Natural killer cell (primary cell): ENCODE measurements at places on chromosomes 6 and 20.

DNA sequence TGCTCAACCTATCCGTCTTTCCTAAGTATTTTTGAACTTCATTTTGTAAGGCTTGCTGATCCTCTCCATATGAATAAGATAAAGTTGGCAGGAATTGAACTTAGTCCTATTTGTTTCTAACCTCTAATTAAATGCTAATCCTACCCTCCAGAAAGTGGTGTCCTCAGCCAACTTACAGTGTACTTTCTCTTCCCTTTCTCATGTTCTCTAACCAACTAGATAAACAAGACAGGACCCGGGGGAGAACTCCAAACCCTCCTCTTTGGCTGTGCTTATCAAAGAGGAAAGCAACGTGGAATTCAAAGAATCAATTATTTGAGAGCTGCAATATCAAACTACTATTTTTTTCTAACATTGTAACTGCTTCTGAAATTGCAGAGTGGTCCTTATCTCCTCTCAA is 56.5 kb upstream of the NRSN1 start:
- no peak overlapping the region for H3K27ac ChIP-seq
- DNase-seq = no peak
- H3K4me3 ChIP-seq = no peak overlapping the region
- no peaks in the 10 kb centered on the region for H3K4me1 ChIP-seq
- H3K36me3 ChIP-seq = no peaks in the 10 kb centered on the region

- H3K36me3 ChIP-seq = no peaks in the 10 kb centered on the region
- no peak for DNase-seq
- peaks cover 14% of the 10 kb centered on the region for H3K4me1 ChIP-seq
- no peaks in the 10 kb centered on the region for H3K27me3 ChIP-seq
- H3K4me3 ChIP-seq = no peak overlapping the region
These were observed 12.6 kb downstream of the GLP1R start for GRCh38 chr6:39061182-39061581.

GRCh38 chr20:51284176-51284575 is 258.3 kb downstream of the NFATC2 start:
- no peak for DNase-seq
- no peak overlapping the region for H3K4me3 ChIP-seq
- H3K4me1 ChIP-seq = no peaks in the 10 kb centered on the region
- H3K27me3 ChIP-seq = no peaks in the 10 kb centered on the region
- no peaks in the 10 kb centered on the region for H3K36me3 ChIP-seq

- peaks cover 4% of the 10 kb centered on the region for H3K27me3 ChIP-seq
- H3K4me3 ChIP-seq = no peak overlapping the region
- H3K4me1 ChIP-seq = peaks cover 18% of the 10 kb centered on the region
- peak; percentile 64 for DNase-seq
- H3K27ac ChIP-seq = peak overlapping the region; percentile 78
- no peaks in the 10 kb centered on the region for H3K36me3 ChIP-seq
These were observed 8.8 kb upstream of the CD83 start for GRCh38 chr6:14108571-14109410.

DNA sequence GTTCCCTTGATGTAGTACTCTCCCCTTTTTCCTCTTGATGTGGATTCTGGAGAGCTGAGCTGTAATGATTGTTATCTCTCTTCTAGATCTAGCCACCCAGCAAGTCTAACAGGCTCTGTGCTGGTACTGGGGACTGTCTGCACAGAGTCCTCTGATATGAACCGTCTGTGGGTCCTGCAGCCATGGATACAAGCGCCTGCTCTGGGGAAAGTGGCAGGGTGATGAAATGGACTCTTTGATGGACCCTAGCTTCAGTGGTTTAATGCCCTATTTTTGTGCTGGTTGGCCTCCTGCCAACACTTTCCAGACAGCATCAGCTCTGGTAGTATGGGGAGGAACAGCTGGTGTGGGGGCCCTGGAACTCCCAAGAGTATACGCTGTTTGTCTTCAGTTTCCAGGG is 216.3 kb downstream of the ADGRG6 start:
- no peak overlapping the region for H3K4me3 ChIP-seq
- no peaks in the 10 kb centered on the region for H3K36me3 ChIP-seq
- H3K27ac ChIP-seq = no peak overlapping the region

DNA sequence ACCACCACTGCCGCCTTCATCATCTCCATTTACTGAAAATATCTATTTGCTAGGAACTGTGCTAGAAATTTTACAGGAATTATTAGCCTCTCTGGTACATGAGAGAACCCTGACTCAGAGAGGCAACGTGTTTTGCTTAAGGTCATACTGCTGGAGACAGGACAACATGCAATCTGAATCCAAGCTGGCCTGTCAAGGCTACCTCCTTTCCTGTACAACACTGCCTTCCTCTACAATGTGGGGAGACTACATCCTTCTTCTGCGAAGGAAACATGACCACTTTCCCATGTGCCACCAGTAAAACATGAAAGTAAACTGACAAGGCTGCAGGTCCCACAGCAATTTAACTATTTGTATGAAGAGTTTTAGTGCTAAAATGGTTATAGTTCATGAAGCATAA is 200.9 kb downstream of the BACH2 start:
- no peaks in the 10 kb centered on the region for H3K36me3 ChIP-seq
- no peak overlapping the region for H3K4me3 ChIP-seq
- H3K27ac ChIP-seq = no peak overlapping the region
- peaks cover 10% of the 10 kb centered on the region for H3K4me1 ChIP-seq
- no peak for DNase-seq

DNA sequence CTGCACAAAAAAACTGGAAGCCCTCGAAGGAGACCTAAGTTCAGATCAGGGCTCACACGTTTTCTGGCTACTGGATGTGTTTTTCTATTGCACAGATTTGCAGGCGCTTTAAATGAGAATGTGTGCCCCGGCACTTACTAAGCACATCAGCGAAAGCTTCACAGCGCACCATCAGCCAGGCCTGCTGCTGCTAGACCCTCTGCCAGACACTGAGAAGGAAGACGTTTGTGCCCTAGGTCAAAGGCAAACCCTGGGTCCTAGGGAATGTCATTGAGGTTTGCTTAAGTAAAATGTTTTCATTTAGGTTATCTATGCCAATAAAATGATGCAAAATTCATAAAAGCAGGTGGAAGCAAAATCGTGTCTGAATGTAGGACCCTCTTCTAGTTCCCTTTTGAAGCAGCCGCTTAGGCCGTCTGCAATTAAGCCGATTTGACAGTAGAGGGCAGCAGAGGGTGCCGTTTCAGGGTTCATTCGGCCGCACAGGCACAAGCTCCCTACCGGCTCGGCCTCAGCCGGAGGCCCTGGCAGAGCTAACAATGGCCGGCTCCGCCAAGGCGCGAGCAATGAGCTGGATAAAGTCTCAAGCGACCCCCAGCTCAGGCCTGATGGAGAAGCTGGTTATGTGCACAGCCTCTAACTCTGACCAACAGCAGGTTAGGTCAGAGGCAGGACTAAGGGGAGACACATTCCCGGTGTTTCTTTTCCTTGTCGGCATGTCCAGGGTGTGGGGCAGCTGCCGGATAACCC is 107.2 kb upstream of the FOXA2 start:
- no peak overlapping the region for H3K27ac ChIP-seq
- no peaks in the 10 kb centered on the region for H3K36me3 ChIP-seq
- peaks cover 13% of the 10 kb centered on the region for H3K4me1 ChIP-seq
- H3K27me3 ChIP-seq = no peaks in the 10 kb centered on the region

GRCh38 chr6:24673625-24674024 is 6.7 kb downstream of the ACOT13 start:
- no peak for DNase-seq
- H3K36me3 ChIP-seq = no peaks in the 10 kb centered on the region
- H3K27me3 ChIP-seq = no peaks in the 10 kb centered on the region
- H3K4me3 ChIP-seq = no peak overlapping the region

DNA sequence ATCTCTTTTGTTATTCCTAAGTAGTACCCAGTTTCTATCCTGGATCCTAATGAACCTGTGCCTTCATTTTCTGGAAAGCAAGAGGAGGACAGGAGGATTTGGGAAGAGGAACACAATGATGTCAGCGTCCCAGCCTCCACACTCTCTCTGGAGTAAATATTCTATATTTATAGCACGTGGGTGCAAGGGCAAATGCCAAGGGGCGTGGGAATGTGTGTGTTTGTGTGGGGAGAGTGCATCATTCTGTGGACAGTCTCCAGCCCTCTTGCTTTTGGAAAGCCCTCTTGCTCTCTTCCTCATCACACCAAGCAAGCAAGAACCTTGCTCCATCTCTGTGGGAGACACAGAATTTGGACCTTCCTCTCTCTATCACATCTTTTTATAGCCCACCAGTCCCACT is 103.2 kb upstream of the EMILIN3 start:
- H3K4me1 ChIP-seq = no peaks in the 10 kb centered on the region
- H3K27me3 ChIP-seq = no peaks in the 10 kb centered on the region
- no peak overlapping the region for H3K27ac ChIP-seq
- no peak for DNase-seq
- no peak overlapping the region for H3K4me3 ChIP-seq

GRCh38 chr6:30102414-30102969 is 10.4 kb downstream of the TRIM31 start:
- peaks cover 36% of the 10 kb centered on the region for H3K27me3 ChIP-seq
- DNase-seq = peak; percentile 33
- H3K4me1 ChIP-seq = peaks cover 38% of the 10 kb centered on the region
- H3K36me3 ChIP-seq = no peaks in the 10 kb centered on the region
- H3K27ac ChIP-seq = peak overlapping the region; percentile 11
- H3K4me3 ChIP-seq = peak overlapping the region; percentile 45

DNA sequence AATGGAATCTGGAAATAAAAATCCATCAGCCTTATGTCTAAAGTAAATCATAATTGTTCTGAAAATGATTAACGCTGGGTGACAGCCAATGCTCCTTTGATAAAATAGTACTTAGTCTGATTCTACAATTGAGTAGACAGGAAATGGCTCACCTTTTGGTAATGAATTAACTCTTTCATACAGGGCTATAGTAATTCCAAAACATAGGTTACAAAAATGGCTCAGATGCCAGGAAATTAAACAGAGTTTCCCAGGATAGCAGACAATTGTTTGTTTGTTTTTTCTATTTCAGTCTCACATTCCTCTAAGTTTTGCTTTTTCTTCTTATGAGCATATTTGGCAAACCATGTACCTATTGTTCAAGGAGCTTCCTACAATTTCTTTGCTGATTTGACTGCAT is 257.2 kb upstream of the EPHA7 start:
- no peak for DNase-seq
- H3K27me3 ChIP-seq = no peaks in the 10 kb centered on the region
- no peak overlapping the region for H3K4me3 ChIP-seq
- H3K4me1 ChIP-seq = no peaks in the 10 kb centered on the region
- H3K36me3 ChIP-seq = no peaks in the 10 kb centered on the region

DNA sequence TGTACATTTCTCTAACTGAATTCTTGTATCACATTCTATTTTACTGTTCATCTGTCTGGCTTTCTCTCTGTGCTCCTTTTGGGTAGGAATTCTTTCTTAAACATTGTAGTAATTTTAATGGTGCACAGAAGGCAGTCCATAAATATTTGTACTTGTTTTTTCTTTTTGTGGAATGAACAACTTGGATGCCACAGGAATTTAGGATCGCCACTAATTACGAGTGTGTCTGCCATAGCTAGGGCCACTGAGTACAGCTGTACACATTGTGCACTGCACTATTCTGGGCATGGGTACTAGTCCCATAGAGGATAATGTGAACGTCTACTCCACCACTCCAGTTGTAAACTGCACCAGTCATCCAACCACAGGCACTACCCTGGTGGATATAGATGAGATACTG is 39.3 kb upstream of the TMEM200A start:
- no peaks in the 10 kb centered on the region for H3K36me3 ChIP-seq
- no peak overlapping the region for H3K4me3 ChIP-seq
- H3K27me3 ChIP-seq = no peaks in the 10 kb centered on the region
- H3K27ac ChIP-seq = no peak overlapping the region
- H3K4me1 ChIP-seq = no peaks in the 10 kb centered on the region

- H3K27me3 ChIP-seq = no peaks in the 10 kb centered on the region
- no peaks in the 10 kb centered on the region for H3K36me3 ChIP-seq
- DNase-seq = no peak
- no peak overlapping the region for H3K27ac ChIP-seq
These were observed 74.0 kb upstream of the GJE1 start for GRCh38 chr6:142058551-142059290.

DNA sequence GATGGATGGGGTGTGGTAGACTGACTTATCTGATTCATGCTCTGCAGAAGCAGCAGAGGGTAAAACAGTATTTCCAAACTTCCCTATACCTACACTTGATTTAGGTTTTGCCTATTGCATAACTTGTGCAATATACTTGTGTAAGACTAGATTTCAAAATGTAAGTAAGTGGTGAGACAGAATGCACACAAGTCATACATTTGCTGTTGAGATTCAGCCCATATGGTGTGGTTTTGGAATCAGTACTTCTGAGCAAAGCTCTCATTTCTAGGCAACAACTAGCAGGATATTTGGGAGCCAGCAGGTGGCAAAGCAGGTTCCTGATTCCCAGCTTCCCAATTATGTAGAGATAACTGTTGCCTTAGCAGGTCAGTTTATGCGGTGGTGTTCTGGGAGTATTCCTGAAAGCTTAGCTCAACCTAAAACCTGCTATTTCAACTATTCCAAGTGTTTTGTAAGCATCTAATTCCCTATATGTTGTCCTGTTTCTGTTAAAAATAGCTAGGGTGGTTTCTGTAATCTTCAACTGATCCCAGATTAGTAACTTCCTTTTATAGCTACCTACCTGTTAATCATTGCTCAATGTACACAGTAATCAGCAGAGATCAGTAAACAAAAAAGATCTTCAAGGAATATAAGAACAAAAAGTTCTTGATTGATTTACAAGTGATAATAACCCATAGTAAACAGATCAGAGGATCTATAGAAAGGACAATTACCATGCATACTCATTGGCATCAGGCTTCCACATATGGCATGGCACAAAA is 8.5 kb upstream of the FABP7 start:
- no peak overlapping the region for H3K4me3 ChIP-seq
- no peak for DNase-seq
- H3K27ac ChIP-seq = no peak overlapping the region
- H3K27me3 ChIP-seq = peaks cover under 1% of the 10 kb centered on the region
- H3K4me1 ChIP-seq = no peaks in the 10 kb centered on the region
- no peaks in the 10 kb centered on the region for H3K36me3 ChIP-seq

GRCh38 chr6:5871296-5871695 is 135.4 kb downstream of the NRN1 start:
- DNase-seq = no peak
- H3K4me1 ChIP-seq = peaks cover 10% of the 10 kb centered on the region
- no peak overlapping the region for H3K27ac ChIP-seq
- H3K4me3 ChIP-seq = no peak overlapping the region
- H3K36me3 ChIP-seq = no peaks in the 10 kb centered on the region

DNA sequence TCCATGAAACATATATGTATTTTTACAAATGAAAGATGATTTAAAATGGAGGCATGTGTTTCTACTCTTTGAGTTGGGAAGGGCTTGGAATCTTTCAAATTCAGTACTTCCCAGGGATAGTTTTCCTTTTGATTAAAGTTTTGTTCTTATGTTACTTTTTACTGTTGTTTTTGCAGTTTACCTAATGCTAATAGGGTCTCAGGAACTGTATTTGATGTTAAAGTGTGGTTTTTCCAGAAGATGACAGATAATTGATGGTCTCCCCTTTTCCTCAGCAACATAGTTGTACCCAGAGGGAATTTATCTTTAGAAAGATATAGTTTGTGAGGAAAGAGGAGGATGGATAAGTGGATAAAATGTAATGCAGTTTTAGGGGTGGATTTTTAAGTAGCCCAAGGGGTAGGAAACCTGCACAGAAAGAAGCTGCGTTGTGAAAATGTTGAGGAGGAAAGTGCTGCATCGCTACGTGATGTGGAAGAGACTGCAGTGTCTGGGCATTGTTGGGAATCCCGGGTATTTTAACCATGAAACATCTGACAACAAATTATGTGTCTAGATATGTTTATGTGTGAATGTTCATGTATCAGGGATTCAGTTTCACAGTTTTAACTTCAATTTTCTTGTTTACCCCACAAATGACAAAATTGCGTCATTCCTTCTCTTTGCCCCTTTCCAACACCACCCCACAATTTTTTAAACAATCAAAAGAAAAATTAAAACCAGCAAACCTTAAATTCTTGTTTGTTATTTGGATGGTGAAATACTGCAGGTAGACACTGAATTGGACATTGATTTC is 42.3 kb downstream of the GNAS start:
- no peak for DNase-seq
- H3K4me3 ChIP-seq = no peak overlapping the region
- H3K36me3 ChIP-seq = peaks cover 11% of the 10 kb centered on the region
- peaks cover 10% of the 10 kb centered on the region for H3K4me1 ChIP-seq
